Retina (tissue), 1 donor: ENCODE measurements at places on chromosomes 4 and X.

- no peak for DNase-seq
Observed at GRCh38 chrX:107560980-107561379, 67.3 kb upstream of the PRPS1 start.

GRCh38 chr4:125392694-125393093 lies 77.9 kb downstream of the FAT4 start:
- no peak for DNase-seq

DNA sequence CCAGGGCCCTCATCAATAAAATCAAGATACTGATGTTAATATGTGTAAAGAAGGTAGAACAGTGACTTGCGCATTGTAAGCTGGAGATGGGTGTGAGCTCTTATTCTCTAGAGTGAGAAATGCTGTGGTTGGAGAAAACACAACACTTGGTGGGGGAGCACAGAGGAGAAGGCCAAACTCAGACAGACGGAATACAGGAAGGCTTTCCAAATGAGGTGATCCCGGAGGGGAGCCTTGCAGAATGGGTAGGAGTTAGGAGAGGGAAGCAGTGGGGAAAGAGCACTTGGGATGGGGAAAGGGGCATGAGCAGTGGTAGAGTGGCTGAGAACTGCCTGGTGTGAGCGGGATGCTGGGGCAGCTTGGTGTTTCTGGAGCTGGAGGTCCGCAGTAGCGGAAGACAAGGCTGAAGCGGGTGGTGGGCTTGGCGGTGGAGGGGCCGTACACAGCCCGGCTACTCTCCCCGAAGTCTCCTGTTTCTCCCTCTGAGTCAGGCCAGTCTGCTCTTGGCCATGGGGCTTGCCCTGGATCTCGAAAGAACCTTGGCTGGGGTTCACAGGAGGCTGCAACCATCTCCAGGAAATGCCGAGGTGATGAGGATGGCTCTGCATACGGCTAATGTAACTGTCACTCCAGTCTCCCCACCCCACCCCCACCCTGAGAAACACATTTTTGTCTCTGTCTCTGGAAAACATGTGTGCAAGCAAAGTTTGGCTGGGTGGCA lies 11.3 kb upstream of the PLAC1 start:
- DNase-seq = no peak

- no peak for DNase-seq
Observed at GRCh38 chr4:24237709-24238108, 346.6 kb downstream of the DHX15 start.

DNA sequence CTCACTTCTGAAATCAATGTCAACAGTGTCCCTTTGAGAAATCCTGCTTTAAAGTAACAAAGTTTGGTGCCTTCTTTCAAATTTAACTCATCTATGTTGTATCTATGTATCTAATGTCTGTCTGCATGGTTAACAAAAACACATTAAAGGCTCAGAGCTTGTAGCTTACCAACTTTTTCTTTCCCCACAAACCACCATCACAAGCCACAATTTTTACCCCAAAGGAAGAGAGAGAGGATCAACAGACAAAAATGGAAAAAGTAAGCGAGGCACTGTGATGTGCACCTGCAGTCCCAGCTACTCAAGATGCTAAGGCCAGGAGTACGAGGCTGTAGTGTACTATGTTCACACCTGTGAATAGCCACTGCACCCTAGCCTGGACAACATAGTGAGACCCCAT lies 17.2 kb downstream of the ATRX start:
- DNase-seq = no peak

DNA sequence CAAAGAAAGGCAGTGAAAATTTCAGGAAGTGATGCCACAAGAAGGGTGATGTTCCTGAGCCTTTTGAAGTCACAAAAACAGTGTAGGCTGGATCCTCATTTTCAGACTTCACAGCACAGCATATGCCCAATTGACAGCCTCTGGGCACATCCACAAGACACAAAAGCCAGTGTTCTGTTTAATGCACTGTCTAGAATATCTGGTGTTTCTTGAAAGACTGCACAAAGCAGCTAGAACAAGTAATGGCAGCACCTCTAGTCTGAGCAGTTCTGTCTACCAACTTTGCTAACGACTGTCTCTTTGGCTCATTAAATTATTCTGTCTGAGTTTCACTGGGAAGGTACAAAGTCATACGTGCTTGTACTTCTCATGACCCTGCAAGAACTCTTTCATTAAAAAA lies 417.1 kb upstream of the GALNT7 start:
- no peak for DNase-seq
